ENCODE measurements at places on chromosomes 1 and 21. TPM values are rescaled to one million over a fixed set of nuclear protein-coding genes. Genes with fewer than 3 reads are reported as not detected.

DNA sequence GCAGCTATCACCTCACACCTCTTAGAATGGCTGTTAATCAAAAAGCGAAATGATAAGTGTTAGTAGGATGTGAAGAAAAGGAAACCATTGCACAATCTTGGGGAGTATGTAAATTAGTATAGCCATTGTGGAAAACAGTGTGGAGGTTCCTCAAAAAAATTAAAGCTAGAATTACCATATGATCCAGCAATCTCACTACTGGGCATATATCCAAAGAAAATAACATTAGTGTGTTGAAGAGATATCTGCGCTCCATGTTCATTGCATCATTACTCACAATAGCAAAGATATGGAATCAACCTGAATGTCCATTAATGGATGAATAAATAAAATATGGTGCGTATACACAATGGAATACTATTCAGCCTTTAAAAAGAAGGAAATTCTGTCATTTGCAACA is 68.9 kb downstream of the SNRPE start:
- no peak for DNase-seq

Gene SMYD2
- total RNA-seq = 75.5 TPM

- no peak for DNase-seq
Measured at GRCh38 chr21:14405962-14406361, 23.0 kb upstream of the HSPA13 start.

GRCh38 chr1:171254859-171255258 is 6.6 kb downstream of the FMO1 start:
- peak; percentile 26 for DNase-seq

DNA sequence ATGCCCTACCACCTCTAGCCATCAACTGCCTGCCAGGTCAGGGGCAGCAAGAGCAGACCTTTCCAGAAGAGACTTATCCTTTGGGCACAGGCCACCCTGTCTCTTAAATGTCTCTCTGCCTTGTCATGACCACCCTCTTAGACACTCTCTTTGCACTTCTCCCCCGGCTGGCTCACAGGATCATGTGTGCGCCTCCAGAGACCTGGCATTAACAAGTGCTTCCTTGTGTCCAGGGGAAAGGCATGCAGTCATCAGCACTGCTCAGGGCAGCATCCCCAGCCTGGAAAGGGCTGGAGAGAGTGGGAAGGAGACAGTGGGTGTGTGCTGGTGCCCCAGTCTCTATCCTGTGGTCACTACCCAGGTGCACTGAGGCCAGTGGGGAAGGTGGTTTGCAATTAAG is 85.2 kb upstream of the TLR5 start:
- no peak for DNase-seq

GRCh38 chr1:61842863-61843514 is 100.7 kb downstream of the PATJ start:
- DNase-seq = peak; percentile 13

DNA sequence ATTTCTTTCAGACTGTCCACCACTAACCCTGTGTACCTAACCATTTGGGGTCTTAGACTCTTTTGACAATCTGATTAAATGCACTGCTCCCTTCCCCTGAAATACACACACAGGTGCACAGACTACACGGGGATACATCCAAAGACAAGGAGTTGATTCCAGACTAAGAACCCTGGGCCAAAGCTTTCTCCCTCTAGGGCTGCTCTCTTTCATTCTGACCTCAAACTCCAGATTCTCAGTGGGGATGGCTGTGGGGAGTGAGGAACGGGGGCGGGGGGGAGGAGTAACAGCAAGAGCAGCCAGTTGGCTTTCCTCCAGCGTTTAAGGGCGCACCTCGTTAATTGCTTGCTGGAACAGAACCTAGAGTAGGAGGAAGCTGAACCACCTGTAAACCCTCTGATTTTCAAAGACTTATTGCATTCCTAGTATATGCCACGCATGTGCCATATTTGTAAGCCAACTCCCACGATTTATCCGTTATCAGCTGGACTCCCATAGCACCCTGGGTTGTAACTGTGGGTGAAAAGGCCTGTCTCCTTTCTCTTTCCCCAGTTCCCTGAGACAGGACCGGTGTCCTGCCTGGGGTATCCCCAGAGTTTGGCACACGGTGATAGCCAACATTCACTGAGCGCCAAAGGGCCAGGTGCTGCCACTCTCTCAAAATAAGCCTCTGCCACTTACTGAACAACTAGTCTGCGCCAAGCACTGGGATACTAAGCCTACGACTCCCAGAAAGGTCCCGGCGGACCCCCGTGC is 920 bp downstream of the MTHFR start:
- DNase-seq = peak; percentile 51

GRCh38 chr1:6100861-6101783 is 55.4 kb downstream of the KCNAB2 start:
- DNase-seq = no peak

DNA sequence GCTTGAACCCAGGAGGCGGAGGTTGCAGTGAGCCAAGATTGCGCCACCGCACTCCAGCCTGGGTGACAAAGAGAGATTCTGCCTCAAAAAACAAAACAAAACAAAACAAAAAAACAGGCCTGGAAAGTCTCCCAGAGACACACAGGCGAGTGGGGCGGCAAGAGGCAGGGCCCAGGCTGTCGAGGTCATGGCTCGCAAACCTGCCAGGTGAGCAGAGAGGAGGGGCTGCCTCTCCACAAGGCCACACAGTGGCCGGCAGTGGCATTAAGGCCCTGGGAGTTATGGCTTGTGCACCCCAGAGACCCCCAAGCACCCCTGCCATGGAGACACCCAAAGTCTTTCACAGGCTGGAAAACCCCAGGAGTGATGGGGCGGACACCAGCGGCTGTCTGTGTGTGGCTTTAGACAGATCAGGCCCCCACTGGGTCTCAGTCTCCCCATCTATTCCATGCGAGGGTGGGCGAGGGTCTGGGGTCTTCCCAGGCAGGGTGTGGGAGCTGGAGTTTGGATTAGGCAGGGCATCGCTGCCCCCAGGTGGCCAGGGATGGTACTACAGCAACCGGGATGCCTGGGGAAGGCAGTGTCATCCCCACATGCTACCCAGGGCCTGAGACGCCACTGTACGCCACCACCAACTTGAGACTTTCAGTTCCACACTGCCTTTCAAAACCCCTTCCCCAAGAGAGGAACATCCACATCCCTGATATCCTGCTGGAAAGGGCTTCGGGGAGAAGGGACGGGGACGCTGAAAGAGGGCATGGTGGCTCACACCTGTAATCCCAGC is 7.3 kb upstream of the CTRC start:
- no peak for DNase-seq

Gene CAMK1G
- total RNA-seq = 7.3 TPM

- peak; percentile 66 for DNase-seq
Measured at GRCh38 chr1:42682739-42683531, 717 bp downstream of the YBX1 start.

DNA sequence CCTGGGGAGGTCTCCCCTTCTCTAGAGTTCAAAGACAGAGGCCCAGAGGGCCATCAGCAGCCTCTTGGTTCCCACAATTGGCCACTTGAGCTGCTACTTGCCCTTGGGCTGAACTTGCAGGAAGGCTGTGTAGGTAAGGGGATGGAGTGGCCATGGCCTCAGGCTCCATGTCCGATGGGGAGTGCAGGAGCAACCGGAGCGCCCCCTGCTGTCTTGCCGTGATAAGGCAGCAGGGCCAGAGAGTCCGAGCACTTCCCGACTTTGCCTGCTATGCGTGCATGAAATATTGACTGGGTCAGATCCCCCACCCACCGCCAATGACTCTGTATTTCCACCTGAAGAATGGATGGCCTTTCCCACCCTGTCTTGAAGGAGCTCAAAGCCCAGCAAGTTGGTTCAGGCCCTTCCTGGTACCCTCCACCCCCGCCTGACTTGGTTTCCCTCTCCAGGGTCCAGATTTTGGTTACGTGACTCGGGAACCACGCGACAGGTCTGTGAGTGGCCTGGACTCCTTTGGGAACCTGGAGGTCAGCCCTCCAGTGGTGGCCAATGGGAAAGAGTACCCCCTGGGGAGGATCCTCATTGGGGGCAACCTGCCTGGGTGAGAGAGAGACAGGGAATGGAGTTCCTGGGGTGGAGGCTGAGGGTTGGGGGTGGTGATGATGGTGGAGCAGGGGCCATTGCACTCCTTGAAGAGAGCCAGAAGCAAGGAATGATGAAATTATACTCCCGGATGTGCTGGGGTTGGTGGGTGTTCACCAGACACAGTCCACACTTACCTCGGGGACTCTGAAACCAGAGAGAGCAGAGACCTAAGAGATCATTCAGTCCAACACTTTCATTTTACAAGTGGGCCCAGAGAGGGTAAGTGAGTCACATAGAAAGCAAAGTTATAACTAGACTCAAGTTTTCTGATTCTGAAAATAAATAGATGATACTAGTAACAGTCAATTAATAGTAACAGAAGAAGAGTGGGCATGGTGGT is 25.6 kb downstream of the PADI3 start:
- DNase-seq = peak; percentile 80

DNA sequence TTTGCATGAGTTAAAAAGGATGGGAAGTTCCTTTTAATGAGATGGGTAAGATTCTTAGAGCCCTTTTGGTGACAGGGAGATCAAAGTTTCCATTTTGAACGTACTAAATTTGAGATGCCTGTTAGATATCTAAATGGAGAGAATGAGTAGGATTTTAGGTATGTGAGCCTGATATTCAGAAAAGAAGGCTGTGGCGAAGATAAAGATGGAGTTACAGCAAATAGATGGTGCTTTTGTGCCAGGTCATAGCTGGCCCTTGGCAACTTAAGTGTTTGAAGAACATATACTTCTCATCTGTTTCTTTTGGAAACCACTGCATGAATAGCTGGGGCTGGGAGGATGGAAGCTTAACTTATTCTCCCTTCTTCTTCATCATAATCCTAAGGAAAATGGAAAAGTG is 282.5 kb downstream of the PTBP2 start:
- no peak for DNase-seq

DNA sequence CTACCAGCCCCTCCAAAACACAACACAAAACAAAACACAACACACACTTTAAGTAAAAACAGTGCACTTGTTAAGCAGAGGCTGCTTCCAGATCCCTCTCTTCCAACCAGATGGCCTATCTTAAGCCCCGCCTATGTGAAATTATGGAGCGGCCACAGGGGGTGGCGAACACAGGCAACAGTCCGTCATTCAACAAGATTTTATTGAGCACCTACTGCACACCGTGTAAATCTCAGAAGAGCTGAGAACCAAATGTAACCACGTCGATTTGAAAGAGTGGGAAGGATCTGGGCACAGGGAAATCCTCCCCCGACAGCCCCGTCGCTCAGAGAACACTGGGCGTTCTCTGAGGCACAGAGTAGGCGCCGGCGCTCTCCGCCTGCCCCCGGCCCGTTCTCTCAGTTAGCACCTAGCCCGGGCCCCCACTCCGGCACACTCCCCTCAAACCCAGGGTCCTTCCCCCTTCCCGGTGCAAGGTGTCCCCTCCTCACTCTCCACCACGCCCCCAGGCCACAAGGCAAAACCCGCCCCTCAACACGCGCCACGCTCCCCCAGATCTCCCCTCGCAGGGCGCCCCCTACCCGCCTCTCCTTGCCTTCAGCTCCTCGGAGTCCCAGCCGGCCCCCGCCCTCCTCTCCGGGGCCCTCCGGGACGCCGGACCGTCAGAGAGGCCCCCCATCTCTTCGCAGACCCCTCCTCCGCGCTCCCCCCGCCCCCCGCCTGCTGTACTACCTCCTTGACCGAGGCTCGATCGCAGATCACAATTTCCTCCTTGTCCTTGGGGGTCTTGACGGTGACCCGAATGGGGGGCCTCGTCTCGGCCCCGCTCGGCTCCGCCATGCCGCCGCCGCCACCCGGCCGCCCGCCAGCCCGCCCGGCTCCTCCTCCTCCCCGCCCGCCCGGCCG is 483 bp downstream of the UBQLN4 start:
- peak; percentile 67 for DNase-seq

- DNase-seq = peak; percentile 58
Measured at GRCh38 chr21:45887120-45887611, 94.4 kb upstream of the COL6A1 start.

Gene NOC2L
- total RNA-seq = 71.6 TPM

GRCh38 chr1:70994753-70995268 is 52.8 kb downstream of the PTGER3 start:
- no peak for DNase-seq

Gene FLG2
- not detected for total RNA-seq

DNA sequence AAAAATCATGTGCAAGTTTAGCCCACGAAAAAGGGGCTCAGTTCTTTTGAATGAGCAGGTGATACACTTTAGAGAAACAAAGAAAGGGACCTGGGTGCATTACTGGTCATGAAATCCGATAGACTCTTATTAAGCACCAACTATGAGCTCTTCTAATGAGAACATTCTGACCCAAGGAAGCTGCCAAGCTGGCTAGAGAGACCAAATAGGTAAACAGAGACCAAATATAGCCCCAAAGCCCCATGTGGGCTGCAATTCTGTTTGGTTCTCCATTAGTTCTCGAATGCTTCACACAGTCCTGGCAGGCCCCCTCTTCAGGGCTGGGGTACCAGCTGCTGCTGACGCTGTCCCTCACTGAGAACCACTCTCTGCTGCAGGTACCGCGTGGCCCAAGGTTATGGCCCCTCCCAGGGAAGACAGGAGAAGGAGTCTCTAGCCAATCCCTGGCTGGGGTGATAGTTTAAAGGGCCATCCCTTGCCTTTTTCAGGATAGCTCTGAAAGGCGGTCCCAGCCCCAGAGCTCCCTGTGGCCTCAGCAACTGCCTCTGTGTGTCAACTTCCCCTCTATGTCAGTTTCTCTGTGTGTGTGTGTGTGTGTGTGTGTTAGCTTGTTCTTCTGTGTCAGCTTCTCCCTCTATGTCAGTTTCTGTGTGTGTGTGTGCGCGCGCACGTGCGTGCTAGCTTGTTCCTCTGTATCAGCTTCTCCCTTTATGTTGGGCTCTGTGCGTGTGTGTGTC is 7.1 kb upstream of the UBXN10 start:
- no peak for DNase-seq

Gene CASP9
- 8.4 TPM for total RNA-seq

Gene TNFSF4
- total RNA-seq = 1.3 TPM

Gene GBP4
- total RNA-seq = 0.60 TPM

DNA sequence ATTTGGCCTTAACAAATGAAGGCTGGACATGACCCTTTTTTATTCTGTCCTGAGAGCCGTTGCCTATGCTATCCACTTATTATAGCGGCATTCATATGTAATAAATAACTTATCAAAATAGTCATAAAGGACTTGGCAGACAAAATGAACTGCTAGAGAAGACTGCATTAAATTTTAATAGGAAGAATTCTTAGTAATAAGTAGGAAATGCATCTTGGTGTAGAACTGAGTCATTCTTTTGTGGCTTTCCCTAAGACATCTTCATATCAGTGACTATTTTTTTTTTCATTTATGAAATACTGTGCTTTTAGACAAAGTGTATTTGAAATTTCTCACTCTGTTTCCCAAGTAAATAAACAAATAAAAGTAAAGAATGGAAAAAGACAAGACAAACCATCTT is 45.6 kb downstream of the PBX1 start:
- DNase-seq = no peak

DNA sequence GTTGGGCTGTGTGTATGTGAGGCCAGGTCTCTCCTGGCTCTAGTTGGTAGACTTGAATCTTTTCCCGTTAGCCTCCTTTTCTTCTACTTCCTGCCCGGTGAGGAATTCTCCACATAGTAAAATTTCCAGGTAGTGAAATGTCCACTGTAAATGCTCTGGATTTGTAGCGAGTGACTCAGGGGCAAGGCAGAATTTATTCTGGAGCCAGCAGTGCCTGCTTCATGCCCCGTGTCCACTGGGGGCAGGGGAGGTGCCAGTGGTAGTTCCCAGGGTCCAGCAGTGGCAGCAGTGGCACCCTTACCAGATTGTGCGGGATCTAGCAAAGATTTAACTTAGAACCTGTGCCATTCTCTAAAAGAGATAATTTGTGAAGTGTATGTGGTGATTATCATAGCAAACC is 74.5 kb upstream of the USP24 start:
- no peak for DNase-seq

GRCh38 chr1:1021010-1021919 is 1.3 kb downstream of the AGRN start:
- peak; percentile 91 for DNase-seq

- no peak for DNase-seq
Measured at GRCh38 chr1:5662086-5662743, 330.0 kb downstream of the NPHP4 start.

Gene LAMB3
- 20.2 TPM for total RNA-seq

Gene ATAD3C
- total RNA-seq = not detected

Measured in RPMI7951 (cell line).